ENCODE measurements at places on chromosomes 5 and 9.

DNA sequence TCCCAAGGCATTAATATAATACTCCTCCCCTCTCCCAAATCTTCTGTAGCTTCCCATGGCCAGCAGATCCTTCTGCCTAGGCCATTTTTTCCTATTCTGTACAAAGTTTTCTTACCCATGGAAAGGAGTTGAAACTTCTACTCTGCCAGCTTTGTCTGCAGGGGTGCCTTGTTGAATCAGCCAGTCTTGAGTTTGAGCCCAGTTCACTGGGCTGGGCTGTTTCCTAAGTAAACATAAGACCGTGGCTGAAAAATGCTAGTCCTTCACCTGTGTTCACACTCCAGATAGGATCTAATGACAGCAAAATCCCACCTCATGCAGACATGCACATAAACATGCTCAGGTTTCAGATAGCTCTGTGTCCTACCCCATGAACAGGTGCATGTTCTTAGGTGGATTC is 10.4 kb downstream of the TEX48 start:
- DNase-seq = no peak

GRCh38 chr5:141040093-141040770 is 10.9 kb upstream of the PCDHB1 start:
- no peak for DNase-seq

DNA sequence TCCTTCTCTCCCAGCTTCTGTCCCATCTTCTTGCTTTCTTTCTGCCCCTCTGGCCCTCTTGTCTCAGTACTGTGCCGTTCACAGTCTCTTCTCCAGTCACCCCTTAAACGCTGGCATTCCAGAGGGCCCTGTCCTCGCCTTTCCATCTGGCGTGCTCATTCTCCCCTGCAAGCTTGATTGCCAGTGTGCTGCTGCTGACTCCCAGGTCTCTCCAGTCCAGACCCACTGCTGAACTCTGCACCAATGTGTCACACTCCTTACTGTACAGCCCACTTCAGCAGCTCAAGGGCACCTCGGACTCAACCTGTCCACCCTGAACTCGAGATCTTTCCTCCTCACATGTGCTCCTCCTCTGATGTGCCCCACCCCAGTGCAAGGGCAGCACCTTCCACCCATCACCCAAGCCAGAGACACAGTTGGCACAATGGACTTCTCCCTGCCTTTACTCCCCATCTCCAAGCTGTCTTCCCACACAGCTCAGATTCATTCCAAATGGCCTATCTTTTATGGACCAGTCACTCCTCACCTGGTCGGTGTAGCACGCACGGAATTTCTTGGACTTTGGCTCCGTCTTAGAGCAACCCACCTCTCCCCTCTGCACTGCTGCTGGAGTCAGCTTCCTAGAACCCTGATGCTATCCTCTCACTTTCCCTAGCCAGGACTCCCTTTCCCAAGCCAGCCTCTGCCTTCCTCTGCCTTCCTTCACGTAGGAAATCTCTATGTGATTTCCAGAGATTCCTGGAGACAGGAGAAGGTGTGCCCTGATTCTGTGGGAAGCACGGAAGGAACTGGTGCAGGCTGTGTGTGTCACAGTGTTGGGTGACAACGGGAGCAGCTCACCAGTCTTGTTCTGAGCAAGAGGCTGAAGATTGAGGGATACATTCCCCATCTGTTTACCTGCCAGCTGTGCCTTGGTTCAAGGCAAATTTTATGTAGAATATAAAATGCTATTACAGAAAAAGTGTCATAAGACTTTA is 26.0 kb upstream of the SLC2A8 start:
- no peak for DNase-seq

- no peak for DNase-seq
These were observed 197.1 kb downstream of the TTLL11 start for GRCh38 chr9:121895818-121896544.
